ENCODE measurements at places on chromosomes 7 and 10.

GRCh38 chr10:92239600-92240288, 51.1 kb downstream of the CPEB3 start:
- DNase-seq, result no peak

DNA sequence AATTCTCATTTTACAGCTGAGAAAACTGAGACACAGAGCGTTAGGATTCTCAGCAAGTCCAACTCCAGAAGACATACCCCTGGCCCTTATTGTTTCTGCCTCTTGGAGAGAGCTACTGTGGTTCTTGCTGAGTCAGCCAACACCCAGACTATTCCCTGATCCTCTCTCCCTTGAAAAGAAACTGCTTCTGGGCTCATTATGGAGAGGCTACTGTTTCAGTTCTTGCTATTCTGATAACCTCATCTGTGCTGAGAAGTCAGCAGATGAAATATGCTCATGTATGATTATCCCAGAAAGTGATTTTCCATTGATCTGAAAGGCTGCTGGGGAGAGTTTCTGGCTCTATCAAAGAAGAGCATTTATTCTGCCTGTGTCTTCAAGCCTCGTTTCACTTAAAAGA, 455.6 kb upstream of the COBL start:
- DNase-seq, result no peak

DNA sequence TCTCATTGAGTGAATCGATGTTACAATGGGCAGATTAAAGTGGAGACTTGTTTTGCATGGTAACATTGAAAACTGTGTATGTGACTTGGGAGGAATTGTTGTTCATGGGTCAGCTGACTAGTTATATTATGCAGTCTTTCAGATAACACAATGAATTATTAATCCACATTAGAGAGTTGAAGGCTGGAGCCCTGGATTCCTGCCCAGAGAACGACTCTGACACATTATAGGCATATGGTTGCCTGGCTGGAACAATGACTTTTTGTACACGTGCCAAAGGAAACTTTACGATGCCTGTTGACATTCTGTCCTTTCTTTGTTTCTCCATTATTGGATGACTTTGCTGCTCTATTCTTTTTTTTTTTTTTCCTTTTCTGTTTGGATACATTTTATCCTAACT, 52.3 kb upstream of the TMEM229A start:
- DNase-seq, result peak; percentile 56

DNA sequence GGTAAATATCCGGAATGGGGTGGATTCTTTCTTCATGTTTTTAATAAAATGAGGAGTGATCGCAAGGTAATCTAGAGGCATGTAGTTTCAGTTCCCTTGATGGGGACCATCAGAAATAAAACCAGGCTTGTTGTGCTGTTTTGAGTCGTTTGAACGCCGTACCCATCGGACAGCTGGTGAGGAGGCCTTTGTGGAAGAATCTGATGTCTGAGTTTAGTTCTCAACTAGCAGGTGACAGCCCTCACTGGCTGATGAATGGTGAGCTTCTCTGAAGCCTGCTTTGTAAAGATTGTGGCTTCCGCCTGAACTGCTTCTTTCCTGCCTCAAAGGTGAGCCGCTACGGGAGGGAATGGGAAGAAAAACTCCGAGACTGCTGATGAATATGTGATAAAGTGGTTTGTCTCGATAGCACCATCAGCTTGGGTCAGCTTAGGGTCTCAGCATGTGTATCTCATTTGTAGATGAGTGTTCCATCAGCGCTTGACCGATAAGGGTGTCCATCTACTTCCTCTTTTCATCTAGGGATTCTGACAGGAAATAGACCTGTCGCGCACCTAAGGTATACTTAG, 977 bp downstream of the TMEM248 start:
- no peak for DNase-seq

DNA sequence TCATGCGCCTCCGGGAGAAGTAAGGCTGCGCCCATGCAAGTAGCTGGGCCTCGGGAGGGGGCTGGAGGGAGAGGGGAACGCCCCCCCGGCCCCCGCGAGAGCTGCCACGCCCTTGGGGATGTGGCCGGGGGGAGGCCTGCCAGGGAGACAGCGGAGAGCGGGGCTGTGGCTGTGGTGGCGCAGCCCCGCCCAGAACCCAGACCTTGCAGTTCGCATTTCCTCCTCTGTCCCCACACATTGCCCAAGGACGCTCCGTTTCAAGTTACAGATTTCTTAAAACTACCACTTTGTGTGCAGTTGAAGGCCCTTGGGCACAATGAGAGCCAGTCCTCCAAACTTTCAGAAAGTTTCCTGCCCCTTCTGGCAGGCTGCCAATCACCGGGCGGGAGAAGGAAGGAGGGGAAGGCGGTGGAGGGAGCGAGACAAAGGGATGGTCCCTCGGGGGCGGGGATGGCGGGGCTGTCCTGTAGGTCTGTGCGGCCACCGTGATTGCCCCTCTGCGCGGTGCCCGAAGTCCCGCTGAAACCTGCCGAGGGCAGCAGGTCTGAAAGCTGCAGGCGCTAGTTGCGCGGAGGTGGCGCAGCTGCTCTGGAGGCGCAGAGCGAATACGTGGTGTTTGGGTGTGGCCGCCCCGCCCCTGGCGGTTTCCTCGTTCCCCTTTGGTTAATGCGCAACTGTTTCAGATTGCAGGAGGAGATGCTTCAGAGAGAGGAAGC, 2.1 kb downstream of the VIM start:
- DNase-seq, result peak; percentile 49

- no peak for DNase-seq
These were observed 194.8 kb downstream of the ABCA13 start for GRCh38 chr7:48366096-48366495.

DNA sequence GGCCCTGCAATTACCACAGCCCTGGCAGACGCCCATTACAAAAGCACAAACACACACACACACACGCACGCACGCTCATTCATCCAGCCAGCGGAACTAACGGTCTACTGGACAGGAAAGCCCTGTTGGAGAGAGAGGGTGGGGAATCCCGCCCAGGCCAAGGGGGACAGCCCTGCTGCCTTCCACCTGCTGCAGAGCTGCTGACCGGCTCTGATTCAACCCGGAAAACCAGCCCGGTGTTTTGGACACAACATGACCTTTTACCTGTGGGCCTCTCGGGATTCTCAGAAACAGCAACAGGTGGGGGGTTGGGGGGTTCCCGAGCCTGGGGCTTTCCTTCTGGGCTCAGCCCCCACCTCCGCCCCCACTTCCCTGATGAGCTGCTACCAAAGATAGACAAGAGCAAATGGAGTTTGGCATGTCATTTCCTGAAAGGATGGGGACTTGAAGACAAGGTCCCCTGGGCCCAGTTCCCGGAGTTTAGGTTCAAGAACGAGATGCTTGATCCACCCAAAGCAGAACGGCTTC, 18.5 kb upstream of the SERPINE1 start:
- no peak for DNase-seq

- DNase-seq, result no peak
These were observed 353.3 kb upstream of the ZMIZ1 start for GRCh38 chr10:78715435-78715834.

GRCh38 chr10:52801947-52802346, 29.4 kb upstream of the MBL2 start:
- DNase-seq, result no peak

GRCh38 chr7:100825215-100825671, 2.1 kb downstream of the EPHB4 start:
- DNase-seq, result no peak

DNA sequence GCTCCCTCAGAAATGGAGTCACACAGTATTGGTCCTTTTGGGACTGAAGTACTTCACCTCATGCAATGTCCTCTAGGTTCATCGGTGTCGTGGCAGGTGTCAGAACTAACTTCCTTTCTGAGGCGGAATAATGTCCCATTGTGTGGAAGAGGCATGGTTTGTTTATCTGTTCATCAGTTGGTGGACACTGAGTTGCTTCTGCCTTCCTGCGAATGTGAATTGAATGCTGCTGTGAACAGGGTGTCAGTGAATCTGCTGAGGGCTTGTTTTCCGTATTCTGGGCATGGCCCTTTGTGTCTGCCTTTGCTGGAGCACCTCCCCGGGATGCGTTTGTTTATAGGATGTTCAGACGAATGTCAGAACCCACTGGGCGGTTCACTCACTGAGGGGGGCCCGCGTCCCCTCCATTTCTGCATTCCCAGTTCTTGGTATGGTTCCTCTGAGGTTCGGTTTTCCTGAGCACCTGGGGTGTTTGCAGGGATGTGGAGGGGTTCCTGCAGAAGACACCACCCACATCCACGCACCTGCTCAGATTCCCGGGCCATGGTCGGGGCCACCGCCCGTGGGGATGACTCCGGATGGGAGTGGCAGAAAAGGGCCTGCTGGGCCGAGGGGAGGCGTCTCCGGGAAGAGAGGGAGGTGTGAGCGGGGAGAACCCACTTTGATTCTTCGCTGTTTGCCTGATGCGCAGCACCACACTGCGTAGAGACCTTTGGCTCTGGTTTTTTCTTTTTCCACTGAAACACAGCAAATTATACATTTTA, 33.1 kb downstream of the CHST12 start:
- DNase-seq, result no peak

GRCh38 chr10:68721673-68722335, 765 bp downstream of the CCAR1 start:
- DNase-seq, result no peak

- DNase-seq, result no peak
These were observed 29.8 kb downstream of the SEM1 start for GRCh38 chr7:96679886-96680285.

- DNase-seq, result no peak
These were observed 356.6 kb downstream of the SH2D4B start for GRCh38 chr10:80894311-80894791.

- no peak for DNase-seq
These were observed 56.0 kb upstream of the ST8SIA6 start for GRCh38 chr10:17510242-17510908.

DNA sequence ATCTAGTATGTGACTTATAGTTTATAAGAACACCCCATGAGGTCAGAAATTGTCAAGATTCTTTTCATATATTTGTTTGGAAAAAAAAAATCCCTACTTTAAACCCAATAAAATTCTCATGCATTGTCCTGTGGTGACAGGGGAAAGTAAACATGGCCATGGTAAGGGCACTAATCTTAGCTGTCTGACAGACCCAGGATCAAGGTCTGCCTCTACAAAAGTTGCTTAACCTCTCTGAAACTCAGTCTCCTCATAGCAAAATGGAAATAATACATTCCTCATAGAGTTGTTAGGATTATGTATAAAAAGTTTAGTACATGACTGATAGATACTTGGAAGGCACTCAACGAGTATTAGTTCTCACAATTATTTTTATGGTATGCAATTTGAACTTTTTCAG, 22.3 kb upstream of the AKAP9 start:
- no peak for DNase-seq

- DNase-seq, result no peak
These were observed 28.7 kb upstream of the PDCD4 start for GRCh38 chr10:110843031-110843430.

DNA sequence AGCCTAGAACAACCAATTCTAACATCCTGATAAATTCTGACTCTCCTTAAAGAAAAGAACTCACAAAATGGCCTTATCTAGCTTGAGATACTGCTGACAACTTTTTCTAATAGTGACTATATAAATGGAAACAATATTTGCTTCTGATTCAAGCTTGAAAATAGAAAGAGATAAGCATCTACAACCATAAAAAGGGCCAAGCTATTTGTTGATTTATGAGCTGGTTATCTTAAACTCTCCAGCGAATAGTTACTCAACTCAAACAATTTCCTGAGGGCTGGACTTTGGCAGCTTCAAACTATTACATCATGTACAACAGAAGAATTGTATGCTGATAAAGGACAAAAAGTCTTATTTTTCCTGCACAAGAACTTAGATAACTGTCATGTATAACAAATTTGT, 4.6 kb downstream of the USP54 start:
- DNase-seq, result no peak

- no peak for DNase-seq
These were observed 55.5 kb upstream of the STARD3NL start for GRCh38 chr7:38122501-38122900.

- DNase-seq, result no peak
These were observed 1.5 kb downstream of the HOXA4 start for GRCh38 chr7:27128776-27129728.

DNA sequence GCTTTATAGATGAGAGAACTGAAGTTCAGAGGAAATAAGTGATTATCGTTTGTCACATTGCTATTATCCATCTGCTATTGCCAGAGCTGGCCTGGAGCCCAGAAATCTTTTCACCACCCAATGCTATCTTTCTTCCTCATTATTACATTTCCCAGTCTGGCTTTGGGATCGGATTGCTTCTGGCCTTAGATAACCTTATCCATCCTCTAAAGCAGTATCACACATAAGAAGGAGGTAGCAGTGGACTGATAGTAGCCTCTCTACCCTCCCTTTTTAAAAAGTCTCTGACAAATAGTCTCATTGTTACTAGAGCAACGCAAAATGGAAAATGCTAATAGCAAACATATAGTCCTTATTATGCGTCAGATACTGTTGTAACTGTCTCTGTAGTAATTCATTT, 1.3 kb upstream of the CLDN12 start:
- DNase-seq, result peak; percentile 12

DNA sequence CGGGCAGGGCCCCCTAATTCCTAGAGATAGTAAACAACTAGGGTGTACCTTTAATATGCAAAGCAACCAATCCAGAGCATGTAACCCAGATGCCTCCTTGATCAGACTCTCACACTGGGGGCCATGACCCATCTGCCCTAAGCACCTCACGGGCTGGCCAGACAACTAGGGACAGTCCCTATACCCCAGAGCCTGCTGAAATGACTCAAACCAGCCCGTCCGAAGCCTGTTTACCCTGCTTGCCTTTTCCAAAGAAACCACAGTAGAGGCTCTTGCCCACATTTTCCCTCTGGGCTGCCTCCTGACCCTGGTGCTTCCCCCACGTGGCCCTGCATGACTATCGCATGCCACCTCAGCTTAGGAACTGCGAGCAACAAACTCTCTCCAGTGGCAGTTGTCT, 46.2 kb downstream of the RGS10 start:
- no peak for DNase-seq

- no peak for DNase-seq
These were observed 189.3 kb downstream of the ABCA13 start for GRCh38 chr7:48360574-48360973.

DNA sequence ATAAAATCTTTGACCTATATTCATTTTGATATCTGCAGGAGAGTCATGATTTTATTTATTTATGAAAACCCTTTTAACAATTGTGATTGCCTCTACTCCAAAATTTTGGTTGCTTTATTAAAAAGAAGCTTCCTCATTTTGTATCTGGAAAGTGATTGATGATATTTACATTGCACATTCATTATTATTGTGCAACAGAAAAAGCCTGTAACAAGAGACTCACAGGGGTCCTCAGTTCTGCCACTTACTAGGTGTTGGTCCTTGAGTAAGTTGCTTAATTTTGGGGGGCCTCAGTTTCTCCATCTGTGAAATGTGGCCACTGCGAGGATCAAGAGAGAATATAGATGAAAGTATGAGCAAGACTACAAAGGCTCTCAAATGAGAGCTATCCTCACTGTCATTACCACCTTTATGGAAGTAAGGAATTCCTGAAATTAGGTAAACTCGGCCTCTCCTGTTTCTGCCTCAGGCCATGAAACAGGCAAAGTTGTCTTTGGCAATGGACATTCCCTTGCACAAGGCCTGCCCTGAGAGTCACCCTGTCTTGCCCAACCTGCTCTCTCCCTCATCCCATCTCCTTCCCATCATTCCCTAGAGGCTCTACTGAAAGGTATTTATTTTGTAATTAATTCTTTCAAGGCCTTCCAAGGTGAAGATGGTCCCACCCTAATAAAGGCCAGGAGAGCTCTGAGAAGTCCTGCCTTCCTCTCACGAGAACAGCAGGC, 66.1 kb upstream of the ABLIM1 start:
- DNase-seq, result no peak

Data from NCI-H446 treated with DMSO at 0.1 percent for 48 hours (cell line).